ENCODE measurements at places on chromosomes 3 and 15.

DNA sequence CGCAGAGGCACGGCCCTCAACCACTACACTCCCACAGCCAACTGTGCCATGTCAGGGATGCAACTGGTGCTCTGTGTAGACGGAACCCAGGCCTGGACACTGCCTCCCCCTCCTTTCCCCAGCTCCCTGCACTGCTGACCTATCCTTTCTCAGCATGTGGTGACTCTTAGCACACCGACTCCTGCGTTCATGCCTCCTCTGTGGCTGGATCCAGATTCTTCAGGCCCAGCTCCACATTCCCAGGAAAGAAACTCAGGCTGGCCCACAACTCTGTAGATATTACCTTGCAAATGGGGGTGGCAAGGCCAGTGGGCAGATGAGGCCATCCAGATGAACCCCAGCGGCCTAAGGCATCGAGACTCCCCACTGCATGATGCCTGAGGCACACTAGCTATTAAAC lies 272.7 kb downstream of the OCA2 start:
- DNase-seq = no peak

DNA sequence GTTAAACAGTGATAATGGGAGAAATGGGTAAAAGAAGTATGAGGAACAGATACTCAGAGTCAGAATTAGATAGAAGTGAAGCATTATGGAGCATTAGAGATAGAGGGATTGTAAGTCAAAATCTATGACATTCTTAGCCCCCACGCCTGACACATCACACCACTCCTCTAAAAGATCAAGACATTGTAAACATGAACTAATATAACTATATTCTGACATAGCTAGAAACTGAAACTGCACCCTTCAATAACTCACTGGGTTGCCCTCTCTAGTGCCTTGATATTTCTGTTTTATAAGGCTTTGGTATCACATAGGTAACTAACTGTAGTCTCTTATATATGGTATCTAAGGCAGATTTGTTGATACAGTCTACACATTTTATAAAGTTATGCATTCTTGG lies 684.3 kb upstream of the DPPA4 start:
- no peak for DNase-seq

- no peak for DNase-seq
Measured at GRCh38 chr3:127858937-127859336, 36.6 kb upstream of the MGLL start.

- DNase-seq = no peak
Measured at GRCh38 chr15:39400002-39400401, 180.9 kb upstream of the THBS1 start.

DNA sequence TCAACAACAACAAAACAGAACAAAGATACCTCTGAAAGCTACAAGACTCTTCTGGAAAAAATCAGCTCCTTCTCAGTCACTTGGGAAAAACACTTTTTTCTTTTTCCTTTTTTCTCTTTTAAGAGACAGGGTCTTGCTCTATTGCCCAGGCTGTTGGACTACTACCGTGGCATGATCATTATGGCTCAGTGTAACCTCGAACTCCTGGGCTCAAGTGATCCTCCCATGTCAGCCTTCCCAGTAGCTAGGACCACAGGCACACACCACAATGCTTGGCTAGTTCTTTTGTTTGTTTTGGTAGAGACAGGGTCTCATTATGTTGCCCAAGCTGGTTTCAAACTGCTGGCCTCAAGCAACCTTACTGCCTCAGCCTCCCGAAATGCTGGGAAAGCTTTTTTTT lies 12.8 kb downstream of the MYO9A start:
- DNase-seq = no peak
